ENCODE measurements at places on chromosomes 1 and 21.

DNA sequence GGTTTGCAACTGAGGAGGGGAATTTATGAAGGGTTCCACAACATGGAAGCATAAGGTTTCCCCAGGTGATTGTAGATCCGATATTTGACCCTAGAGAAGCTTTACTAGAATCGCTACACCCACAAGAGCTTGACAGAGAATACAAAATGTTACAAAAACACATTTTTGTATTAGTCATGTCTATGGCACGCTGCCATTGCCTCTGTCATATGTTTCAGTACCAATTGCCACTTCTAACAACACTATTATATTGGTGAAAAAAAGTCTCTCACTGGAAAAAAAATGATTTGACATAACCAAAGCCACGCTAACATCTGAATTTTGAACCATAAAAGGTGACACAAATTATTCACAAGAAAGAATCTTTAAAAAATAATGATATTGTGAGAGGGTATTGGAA, 214.5 kb downstream of the KCNT2 start:
- DNase-seq: no peak

DNA sequence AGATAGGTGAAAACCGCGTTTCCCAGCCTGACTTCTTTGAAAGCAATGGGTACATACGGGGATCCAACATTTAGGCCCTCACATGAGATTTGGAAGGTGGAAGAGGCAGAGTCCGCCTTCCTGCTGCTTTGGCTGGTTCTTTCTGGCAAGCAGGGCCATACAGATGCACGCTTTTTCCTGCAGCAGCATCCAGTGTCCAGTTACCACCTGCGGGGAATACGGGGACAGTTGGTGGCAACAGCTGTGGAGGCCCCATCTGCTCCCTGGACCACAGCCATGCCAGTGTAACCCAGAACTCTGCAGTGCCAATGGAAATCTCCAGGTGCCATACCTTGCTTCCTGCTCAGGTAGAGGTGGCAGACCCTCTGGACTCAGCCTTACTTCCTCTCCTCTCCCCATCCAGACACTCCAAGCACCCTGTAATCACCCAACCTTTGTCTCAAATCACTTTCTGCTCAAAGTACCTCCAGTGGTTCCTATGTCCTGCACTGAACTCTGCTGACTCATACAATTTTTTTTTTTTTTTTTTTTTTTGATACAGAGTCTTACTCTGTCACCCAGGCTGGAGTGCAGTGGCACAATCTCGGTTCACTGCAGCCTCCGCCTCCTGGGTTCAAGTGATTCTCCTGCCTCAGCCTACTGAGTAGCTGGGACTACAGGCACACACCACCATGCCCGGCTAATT, 68.3 kb downstream of the SLC16A1 start:
- no peak for DNase-seq

GRCh38 chr1:19567041-19567440, 77.1 kb upstream of the NBL1 start:
- DNase-seq: no peak

DNA sequence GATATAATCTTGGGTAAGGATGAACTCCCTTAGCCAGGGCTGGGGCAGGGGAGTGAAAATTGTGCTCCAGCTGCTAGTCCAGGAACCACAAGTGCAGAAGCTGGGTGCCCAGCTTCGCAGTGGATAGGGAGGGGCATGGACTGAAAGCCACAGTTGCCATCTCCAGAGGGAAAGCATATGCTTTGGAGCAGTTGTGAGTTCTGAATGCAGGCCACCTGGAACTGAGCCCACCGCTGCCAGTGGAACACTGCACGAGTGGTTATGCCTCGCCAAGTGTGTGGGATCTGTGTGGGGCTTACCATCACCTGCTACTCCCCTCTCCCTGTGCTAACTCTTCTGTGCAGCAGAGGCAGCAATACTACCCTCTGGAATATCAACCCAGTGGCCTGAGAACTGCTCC, 158.4 kb upstream of the DPT start:
- no peak for DNase-seq

GRCh38 chr1:245915406-245915805, 591.7 kb downstream of the SMYD3 start:
- no peak for DNase-seq

DNA sequence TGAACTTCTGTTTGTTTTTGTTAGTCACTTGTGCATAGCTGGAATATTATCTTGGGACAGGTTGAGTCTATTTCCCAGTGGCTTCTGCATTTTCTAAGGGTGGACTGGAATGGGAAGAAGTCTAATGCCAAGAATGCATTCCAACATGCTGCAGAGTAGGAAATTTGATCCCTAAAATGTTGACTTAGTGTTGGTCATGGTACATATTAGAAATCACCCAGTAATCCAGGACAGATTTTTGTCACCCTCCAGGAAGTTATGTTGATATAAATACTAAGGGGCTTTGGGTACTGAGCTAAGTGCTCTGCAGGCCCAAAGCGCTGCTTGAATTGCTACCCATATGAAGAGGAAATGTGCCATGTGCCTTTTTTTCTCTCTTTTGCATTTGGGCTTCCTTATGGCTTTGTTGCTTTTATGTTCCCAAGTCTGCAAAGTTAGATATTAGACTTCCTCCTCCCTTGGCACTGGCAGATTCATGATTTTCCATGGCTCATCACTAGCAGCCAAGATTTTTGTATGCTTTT, 10.0 kb downstream of the ARID1A start:
- DNase-seq: no peak

DNA sequence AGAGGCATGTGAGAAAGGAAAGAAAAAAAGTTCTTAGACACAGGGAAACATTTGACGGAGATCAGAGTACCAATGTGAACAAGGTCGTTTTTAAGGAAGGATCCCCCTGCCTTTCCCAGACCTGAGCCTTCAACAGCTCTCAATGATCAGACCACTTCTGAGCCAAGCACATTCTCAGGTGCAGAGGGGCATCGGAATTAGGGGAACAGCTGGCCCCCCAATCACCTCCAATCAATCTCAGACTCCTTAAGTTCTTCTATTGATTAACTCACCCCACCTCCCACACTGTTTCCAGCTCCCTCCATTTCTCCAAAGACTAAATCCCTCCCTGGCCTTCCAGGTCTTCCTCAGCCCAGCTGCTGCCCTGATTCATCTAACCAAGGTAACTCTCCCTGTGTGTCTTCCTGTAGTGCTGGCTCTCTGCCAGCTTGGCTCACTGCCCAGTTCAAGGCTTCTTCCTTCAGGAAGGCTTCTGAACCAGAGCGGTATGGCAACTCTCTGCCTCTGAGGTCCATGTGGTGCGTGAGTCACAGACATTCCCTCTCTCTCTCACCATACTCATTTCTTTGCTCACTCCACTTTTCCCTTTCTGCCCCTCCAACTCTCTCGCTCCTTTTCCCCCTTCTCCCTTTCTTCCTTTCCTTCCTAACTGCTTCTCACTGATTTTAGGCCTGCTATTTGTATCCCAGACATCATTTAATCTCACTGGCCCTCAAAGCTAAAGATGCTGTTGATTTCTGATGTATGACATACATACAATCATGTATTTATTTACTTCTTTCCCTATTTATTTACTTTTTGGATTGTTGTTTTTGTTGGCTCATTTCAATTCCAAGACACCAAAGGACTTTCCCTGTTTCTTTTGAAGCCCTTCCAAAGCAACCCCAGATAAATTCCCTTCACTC, 18.1 kb downstream of the CFAP45 start:
- DNase-seq: no peak

DNA sequence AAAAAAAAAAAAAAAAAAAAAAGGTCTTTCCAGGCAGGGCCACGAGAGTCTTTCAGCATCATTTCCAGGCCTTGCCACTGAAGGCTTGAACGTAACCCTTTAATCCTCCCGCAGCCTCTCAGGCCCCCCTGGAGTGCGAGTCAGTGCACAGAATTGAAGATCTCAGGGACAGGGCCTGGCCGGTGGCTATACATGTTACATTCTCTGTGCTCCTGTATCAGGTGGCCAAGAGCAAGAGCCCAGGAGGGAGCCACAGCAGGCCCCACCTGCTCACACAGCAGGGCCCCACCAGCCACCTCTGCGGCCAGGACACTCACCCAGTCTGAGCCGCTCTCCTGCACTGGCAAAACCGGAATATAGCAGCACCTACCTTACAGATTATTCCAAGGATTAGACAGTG, 34.1 kb upstream of the SLC25A33 start:
- DNase-seq: no peak

DNA sequence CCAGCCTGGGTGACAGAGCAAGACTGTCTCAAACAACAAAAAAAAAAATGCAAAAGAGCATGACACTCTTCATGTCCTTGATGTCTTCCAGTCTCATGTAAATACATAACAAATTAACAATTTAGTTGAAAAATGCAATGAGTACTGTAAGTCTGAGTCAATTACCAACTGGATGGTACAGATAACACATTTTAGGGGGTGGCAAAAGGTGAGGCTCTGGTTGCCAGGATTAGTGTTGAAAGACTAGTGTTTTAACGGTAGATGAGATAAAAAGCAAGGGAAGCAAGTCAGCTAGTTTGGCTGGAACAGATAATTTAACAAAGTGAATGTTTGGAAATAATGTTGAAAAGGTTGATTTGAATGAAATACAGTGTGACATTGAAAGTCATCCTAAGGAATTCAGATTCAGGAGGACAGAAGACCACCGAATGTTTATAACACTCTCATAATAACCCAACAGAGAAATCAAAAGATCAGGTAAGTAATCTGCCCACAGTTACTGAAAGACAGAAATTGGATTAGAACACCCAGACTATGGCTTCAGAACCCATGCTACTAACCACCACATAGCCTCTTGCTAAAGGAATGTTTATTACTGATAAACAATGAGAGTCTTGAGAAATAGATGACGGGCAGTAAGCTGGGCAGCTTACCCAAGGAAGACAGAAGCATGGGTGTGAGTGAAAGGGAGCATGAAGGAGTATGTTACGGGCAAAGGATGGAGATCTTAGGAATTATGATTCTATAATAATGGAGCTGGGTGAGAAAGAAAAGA, 312.4 kb downstream of the HMCN1 start:
- DNase-seq: no peak

DNA sequence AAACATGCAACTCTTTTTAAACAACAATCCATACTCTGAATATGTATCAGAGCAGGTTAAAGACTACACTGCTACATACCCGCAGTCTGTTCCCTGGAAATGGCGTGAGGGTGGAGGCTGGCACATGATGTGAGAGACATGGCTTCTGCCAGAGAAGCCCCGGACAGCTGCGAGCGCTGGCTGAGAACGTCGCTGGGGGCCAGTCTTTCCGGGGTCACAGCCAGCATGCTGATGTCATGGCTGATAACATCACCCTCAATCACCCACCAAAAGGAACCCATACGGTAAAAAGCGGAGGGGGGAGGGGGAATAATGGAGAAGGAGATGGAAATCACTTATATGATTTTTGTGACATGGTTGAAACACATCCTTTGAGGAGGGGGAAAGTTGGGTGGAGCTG, 29.1 kb downstream of the C1orf198 start:
- DNase-seq: no peak

DNA sequence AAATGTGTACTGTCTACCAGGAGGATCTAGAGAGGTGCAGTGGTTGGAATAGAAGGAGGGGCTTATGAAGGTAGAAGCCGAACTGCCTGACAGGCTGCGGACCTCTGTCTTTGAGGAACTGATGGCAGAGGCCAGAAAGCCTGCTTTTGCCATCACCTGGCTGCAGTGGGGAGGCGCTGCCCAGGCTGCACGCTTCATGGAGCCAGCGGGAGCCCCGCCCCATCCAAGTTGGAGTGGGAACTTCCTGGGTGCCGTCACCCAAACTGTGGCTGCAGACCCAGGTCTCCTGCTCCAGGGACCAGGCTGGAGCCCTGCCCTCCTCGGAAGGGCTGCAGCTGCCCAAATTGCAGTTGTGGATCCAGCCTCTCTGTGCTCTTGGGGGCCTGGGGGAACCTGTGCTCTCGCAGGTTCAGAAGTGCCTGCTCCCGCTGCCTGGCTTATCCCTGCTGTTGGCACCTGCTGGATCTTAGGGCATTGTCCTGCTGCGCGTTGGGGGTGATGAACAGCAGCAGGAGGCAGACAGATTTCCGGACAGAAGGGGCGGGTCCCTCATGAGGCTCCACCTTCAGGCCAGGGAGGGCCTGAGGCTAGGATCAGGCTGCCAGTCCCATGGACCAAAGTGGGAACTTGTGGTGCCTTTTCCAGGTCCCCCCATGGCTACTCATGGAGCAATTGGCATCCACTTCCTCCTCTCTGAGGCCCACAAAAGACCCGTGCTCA, 118.0 kb upstream of the PLPPR4 start:
- no peak for DNase-seq

GRCh38 chr1:114122941-114123618, 30.6 kb downstream of the SYT6 start:
- no peak for DNase-seq

DNA sequence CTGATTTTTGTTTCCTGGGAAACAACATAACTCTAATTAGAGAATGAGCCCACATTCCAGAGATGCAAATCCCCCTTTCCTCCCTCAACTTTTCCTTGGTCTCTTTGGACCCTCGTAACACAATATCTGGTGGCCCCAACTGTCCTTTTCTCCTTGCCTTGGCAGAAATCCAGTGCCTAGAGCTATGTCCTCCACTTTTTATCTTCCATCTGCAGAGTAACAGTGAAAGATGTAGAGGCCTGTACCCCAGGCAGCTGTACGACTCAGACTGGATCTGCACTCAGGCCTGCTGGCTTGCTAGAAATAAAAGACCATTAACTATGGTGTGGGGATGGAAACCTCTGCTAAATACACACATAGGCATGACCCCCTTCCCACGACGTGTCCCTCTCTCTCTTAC, 72.0 kb downstream of the WARS2 start:
- no peak for DNase-seq

GRCh38 chr1:203089651-203090045, 3.8 kb upstream of the MYOG start:
- no peak for DNase-seq

- no peak for DNase-seq
Measured at GRCh38 chr1:117671781-117672501, 66.1 kb downstream of the TENT5C start.

GRCh38 chr21:34635307-34635706, 20.4 kb upstream of the RCAN1 start:
- DNase-seq: no peak

DNA sequence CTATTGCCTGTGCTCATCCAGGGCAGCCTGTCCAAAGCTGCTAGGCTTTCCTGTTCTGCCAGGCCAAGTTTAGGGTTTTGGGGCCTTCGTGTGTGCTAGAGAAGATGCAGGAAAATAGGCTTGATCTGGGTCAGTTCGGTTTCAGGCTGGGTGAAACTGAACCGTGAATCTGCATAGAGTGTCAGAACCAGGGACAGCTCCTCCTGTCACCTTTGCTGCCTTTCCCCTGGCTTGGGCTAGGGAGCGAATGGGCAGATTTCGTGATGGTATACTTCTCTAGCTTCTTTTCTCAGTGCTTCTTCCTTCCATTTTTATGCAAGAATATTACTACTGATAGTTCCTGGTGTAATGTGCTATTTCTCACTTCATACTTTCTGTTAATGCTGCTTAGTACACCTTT, 6.0 kb upstream of the AGO1 start:
- DNase-seq: no peak

Data from activated naive CD8-positive, alpha-beta T cell treated with anti-CD3 and anti-CD28 coated beads, Interleukin-2, amount 50 U/mL, for 16 hours (primary cell).